Uterus (tissue), 4 donors: ENCODE measurements at places on chromosomes 6 and 20. TPM values are rescaled to one million over a fixed set of nuclear protein-coding genes. Genes with fewer than 3 reads are reported as not detected.

HLA-DQB1 gene
- 31.2 TPM for total RNA-seq

CLVS2 gene
- total RNA-seq, result under 0.01 TPM

- H3K4me1 ChIP-seq, result no peaks in the 10 kb centered on the region
- H3K36me3 ChIP-seq, result no peaks in the 10 kb centered on the region
- H3K27ac ChIP-seq, result no peak overlapping the region
- DNase-seq, result no peak
- no peak overlapping the region for H3K4me3 ChIP-seq
- H3K27me3 ChIP-seq, result no peaks in the 10 kb centered on the region
Measured at GRCh38 chr6:105036351-105036750, 79.4 kb downstream of the LIN28B start.

DNA sequence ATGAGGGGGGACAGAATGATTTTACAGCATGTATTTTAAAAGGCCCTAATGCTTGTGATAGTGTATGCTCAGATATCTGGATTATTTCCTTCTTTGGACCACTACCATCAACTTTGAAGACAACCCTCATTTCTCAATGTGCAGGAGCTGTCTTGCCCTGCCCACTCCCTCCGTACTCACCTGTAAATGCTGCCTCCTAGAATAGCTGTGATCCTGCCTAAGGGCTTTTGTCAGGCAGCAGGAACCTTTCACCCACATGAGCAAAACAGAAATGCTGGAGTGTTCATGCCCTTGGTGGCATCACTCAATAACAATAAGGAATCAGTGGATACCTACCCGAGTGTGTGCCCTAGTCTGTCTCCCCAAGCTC lies 723.6 kb upstream of the FLRT3 start:
- H3K4me3 ChIP-seq, result no peak overlapping the region
- no peaks in the 10 kb centered on the region for H3K4me1 ChIP-seq
- H3K27ac ChIP-seq, result no peak overlapping the region
- no peak for DNase-seq

- H3K4me3 ChIP-seq, result no peak overlapping the region
- no peak overlapping the region for H3K27ac ChIP-seq
- DNase-seq, result no peak
Measured at GRCh38 chr20:14454296-14454695, 116.9 kb upstream of the FLRT3 start.

- no peaks in the 10 kb centered on the region for H3K27me3 ChIP-seq
- H3K4me3 ChIP-seq, result no peak overlapping the region
- no peak for DNase-seq
- H3K27ac ChIP-seq, result no peak overlapping the region
- no peaks in the 10 kb centered on the region for H3K36me3 ChIP-seq
Measured at GRCh38 chr6:123014835-123015234, 18.8 kb downstream of the CLVS2 start.

DNA sequence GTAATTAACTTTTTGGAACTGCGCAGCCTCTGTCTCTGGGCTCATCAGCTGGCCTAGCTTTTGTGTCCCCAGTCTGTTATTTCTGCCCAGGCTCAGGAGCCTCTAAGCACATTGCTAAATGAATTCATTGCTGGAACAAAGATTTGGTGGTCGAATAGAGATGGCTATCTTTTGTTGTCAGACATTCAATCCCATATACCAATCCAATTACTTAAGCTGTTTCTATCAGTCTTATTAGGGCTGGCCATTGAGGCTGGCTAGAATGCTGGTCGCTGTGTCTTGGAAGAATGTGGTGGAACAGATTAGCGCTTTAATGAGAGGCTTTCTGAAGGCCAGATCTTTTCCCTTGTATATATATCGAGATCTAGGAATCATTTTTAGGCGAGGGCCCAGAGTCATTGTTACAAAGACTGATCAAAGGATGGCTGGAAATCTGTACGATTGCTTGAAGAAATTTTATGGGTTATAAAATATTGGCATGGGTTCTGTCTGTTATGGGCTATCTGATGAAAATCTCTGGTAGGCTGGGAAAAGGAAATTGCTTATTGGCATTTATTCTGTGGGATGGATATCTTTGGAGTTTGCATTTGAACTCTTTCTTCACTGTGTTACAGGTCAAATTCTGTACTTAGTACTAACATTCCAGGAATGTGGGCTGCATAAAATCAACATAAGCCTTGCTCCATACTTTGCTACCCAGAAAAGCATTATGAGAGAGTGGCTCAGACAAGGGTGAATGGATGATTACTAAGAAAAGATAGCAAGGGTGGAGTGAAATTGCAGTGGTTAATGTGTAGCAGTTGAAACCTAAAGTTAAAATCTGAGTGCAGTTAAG lies 34.8 kb upstream of the JAG1 start:
- DNase-seq, result no peak
- H3K27me3 ChIP-seq, result no peaks in the 10 kb centered on the region
- H3K27ac ChIP-seq, result no peak overlapping the region
- no peaks in the 10 kb centered on the region for H3K4me1 ChIP-seq
- H3K36me3 ChIP-seq, result no peaks in the 10 kb centered on the region

DNA sequence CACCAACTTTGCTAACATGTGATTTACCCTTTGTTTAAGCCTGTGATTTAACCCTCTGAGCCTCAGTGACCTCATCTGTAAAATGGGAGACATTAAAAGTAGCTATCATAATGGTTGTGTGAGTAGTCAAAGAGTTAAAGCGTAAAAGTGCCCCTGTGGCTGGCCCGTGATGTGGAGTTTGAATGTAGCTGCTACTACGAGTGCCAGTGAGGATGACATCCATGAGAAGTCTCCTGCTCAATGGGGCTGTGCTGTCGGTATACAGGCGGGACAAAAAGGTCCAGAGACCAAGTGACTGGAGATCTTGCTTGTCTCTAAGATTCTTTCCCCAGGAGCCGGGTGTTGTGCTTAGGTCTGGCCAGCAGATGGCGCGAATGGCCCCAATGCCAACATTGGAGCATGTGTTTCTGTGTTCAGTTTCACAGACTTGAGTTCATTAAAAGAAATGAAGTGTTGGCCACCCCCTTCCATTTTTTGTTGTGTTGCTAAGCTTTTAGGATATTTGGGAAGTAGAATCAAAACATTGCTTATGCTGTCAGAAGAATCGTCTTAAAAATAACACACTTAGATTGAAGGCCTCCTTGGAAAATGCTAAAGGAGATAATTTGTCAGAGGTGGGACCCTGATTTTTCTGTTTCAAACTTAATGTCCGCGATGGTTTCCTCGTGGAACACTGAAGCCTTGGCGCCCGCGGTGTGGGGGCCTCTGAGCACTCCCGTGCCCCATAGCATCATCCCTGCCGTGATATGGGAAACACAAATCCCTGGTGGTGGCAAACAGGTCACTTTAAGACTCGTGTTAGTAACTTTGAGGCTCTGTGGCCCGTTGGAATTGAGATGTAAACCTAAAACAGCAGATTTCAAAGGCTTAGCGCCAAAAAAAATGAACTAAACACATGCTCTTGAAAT lies 9.3 kb upstream of the RBM38 start:
- H3K27me3 ChIP-seq, result no peaks in the 10 kb centered on the region
- H3K27ac ChIP-seq, result no peak overlapping the region
- peak; percentile 83 for DNase-seq
- no peak overlapping the region for H3K4me3 ChIP-seq

- no peak overlapping the region for H3K27ac ChIP-seq
- H3K36me3 ChIP-seq, result no peaks in the 10 kb centered on the region
- H3K4me3 ChIP-seq, result no peak overlapping the region
- H3K27me3 ChIP-seq, result no peaks in the 10 kb centered on the region
- no peaks in the 10 kb centered on the region for H3K4me1 ChIP-seq
Measured at GRCh38 chr6:144411531-144412165, 126.5 kb downstream of the UTRN start.

DNA sequence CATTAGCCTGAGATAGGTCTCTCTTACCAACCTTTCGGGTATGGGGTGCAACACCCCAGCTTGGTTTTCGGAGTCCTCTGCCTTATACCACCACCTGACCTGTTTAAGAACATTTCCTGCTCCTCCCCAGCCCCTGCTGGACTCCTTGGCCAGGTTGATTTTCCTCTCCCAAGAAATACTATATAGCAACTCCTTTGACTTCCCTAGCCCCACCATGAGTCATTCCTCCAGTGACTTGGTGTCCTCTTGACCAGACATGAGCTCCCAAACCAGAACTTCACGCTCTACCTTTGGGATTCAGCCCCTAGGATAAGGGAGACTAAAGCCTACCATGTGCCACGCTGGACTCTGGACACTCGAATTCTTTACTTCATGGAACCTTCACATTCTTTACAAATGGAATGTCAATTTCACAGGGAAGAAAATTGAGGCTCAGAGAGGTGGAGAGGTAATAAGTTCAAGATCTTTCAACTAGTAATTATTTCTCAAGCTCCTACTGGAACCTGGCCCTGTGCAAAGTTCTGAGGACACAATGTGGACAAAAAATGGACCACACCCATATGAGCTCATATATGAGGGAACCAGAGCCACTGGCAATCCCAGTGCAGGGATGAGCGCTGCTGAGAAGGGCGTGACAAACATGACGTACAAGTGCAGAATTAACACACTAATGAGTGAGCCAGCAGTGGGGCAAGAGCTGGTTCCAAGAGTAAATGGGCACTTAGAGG lies 48.2 kb downstream of the SIRPA start:
- DNase-seq, result no peak
- no peak overlapping the region for H3K27ac ChIP-seq
- no peak overlapping the region for H3K4me3 ChIP-seq
- no peaks in the 10 kb centered on the region for H3K36me3 ChIP-seq

DNA sequence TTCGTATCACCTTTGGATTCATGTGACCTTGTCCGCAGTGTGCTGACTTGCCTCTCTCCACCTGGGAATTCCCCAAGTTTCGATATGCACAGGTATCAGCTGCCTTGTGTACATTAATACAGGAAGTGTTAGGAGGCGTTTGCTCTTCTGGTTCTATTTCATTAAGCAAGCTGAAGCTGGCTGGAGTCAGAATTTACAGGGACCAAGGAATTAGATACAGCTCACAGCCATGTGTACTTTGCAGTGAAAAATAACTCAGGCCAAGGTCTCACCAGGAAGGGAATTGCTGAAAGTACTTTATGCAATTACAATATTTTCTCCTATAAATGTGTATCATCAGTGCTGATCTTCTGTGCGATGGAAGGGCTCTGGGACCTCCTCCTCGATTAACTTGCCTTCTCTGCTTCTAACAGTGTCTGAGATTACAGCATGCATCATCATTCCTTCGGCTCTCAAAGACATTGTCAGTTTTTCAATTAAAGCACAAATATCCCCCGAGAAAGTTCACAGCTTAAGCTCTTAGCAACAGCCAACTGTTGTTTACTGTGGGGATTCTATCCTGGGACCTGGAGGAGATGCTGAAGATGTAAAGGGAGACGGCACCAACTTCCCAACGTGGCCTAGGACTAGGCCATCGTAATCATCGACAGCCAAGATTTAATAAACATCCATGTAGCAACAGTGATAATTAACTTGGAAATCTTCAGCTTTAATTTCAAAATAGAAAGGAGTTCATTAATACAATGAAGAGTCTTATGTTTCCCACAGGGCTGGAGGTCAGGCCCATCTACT lies 13.8 kb upstream of the TIAM2 start:
- H3K27ac ChIP-seq, result no peak overlapping the region
- H3K4me3 ChIP-seq, result no peak overlapping the region
- H3K27me3 ChIP-seq, result no peaks in the 10 kb centered on the region
- no peak for DNase-seq
- H3K36me3 ChIP-seq, result no peaks in the 10 kb centered on the region

GRCh38 chr6:52102405-52102804 lies 15.0 kb upstream of the PKHD1 start:
- no peak for DNase-seq
- no peaks in the 10 kb centered on the region for H3K36me3 ChIP-seq
- no peaks in the 10 kb centered on the region for H3K27me3 ChIP-seq

DNA sequence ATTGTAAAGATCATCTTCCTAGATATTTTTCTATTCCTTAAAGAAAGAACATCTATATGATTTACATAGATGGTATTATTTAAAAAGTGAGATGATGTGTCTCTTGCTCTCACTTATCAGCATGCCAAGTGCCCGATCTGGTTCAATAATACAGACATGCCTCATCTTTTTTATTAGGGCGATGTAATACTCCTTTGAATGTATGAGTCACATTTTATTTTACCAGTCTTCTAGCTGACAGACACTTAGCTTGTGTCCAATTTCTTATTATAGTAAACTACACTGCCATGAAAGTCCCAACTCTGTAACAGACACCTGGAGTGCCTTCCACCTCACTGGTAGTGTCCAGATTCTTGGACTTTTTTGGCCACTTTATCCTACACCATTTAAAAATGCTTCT lies 586.6 kb upstream of the BTBD3 start:
- no peaks in the 10 kb centered on the region for H3K27me3 ChIP-seq
- DNase-seq, result no peak
- H3K27ac ChIP-seq, result no peak overlapping the region
- no peaks in the 10 kb centered on the region for H3K36me3 ChIP-seq
- H3K4me1 ChIP-seq, result no peaks in the 10 kb centered on the region
- no peak overlapping the region for H3K4me3 ChIP-seq

GRCh38 chr20:33622705-33623365 lies 39.3 kb upstream of the C20orf144 start:
- no peaks in the 10 kb centered on the region for H3K36me3 ChIP-seq
- no peaks in the 10 kb centered on the region for H3K4me1 ChIP-seq
- DNase-seq, result no peak
- no peak overlapping the region for H3K4me3 ChIP-seq
- H3K27me3 ChIP-seq, result no peaks in the 10 kb centered on the region
- H3K27ac ChIP-seq, result no peak overlapping the region

- peak; percentile 15 for DNase-seq
- H3K4me1 ChIP-seq, result peaks cover 13% of the 10 kb centered on the region
- H3K27ac ChIP-seq, result peak overlapping the region; percentile 99
- H3K27me3 ChIP-seq, result no peaks in the 10 kb centered on the region
Measured at GRCh38 chr6:145736661-145737144, 1.4 kb upstream of the EPM2A start.

DNA sequence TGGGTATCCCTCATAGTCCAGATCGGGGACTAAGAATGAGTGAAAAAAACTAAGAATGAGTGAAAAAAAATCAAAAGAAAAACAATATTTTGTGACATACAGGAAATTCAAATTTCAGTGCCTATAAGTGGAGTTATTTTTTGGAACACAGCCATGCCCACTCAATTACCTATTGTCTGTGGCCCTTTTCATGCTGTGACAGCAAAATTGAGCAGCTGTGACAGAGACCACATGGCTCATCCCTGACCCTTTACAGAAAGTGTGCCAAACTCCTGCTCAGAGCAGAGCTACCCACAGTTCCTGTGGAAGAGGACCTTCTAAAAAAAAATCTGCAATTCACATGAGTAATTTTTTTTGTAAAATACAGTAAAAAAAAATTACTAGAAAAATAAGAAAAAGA lies 1.4 kb downstream of the NCR2 start:
- H3K27me3 ChIP-seq, result no peaks in the 10 kb centered on the region
- no peak overlapping the region for H3K27ac ChIP-seq
- no peaks in the 10 kb centered on the region for H3K36me3 ChIP-seq
- no peak overlapping the region for H3K4me3 ChIP-seq
- no peaks in the 10 kb centered on the region for H3K4me1 ChIP-seq
- DNase-seq, result no peak
